ENCODE measurements at places on chromosomes 6 and 20.
A peak's percentile ranks its signal among the peaks of the same experiment; 100 is the strongest.

DNA sequence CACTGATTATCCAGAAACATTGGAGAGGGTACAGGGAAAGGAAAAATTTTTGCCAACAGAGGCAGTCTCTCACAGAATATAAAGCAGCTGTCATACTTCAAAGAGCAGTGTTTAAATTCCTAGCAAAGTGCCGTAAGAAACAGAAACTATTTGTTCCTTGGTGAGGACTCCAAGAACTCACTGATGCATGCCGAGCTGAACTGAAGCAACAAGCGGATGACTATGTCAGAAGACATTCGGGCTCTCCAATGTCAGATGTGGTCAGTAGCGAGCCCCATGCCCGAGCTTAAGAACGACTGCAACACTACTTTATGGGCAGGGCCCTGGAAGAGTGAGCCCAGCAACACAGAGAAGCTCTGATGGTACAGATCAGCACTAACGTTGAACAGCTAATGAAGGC is 54.7 kb downstream of the OR2B6 start:
- no peak for DNase-seq

- no peak for DNase-seq
Observed at GRCh38 chr20:63828951-63829350, 2.1 kb downstream of the ZBTB46 start.

DNA sequence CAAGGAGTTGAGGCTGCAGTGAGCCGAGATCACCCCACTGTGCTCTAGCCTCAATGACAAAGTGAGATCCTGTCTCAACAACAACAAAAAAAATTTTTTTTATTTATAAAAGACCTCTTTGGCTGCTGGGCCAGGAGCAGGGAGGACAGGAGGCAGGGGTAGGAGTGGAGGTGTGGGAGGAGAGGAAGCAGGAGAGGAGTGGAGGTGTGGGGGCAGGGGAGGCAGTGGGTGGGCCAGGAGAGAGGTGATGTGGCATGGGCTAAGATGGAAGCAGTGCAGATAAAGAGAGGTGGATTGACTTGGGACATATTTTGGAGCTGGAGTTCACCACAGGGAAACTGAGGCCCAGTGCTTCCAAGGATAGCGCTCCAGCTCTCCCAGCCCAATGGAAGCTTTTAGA is 13.4 kb upstream of the CSNK2A1 start:
- DNase-seq, result no peak

DNA sequence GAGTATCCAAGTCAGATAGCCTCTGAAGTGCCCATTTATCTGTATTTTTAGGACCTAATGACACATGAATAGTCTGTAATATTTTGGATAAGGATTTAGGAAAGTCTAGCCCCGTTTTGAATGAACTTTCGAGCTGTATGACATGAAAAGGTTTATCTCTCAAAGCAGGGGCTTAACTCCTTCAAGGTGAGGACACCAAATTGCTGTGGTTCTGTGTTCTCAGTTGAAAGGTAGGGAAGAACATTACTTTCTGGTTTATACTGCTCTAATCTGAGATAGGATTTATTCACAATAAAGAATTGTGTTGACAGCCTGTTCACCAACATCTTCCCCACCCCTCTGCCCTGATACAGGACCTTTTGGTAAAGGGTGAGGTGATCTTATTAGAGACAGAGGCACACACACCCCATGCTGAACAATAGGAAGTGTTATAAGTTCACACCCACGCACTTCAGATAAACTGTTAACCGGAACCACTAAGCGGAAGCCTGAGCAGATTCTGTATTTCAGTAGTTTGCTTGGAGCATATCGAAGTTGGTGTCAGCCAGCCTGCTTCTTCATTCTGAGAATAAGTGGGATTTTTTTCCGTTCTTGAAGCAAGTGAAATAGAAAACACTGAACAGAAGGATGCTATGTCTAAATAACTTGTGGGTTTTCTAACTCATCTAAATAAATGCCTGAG is 223.3 kb downstream of the TMEM242 start:
- DNase-seq, result no peak

GRCh38 chr20:44942264-44942973 is 17.8 kb downstream of the TOMM34 start:
- no peak for DNase-seq

DNA sequence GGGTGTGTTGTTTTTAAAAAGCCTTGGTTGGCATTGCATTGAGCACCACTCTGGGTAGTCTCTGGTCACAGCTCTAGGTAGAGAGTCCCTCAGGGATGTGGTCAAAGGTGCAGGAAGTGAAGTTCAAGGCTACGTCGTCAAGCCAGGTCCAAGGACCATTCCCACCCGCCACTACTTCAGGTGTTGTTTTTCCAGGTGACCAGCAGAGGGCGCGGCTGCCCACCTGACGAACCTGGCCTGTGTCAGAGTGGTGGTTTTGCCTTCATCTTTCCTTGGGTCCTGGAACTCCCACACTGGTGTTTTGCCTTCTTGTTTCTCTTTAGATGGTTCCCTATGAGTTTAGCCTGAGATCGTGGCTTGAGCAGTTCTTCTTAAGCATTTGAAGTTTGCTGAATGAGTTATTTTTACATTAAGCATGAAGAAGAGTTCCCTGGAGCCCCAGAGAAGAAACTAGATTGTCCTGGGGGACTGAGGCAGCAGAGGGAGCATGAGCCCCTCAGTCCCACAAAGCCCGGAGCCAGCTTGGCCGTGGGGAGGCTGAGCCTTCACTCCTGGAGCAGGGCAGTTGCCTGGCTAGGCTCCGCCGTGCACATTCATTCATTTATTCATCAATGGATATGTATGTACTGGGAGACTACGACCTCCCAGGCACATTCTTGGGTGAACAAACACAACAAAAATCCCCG is 5.6 kb upstream of the PHACTR3 start:
- peak; percentile 76 for DNase-seq

DNA sequence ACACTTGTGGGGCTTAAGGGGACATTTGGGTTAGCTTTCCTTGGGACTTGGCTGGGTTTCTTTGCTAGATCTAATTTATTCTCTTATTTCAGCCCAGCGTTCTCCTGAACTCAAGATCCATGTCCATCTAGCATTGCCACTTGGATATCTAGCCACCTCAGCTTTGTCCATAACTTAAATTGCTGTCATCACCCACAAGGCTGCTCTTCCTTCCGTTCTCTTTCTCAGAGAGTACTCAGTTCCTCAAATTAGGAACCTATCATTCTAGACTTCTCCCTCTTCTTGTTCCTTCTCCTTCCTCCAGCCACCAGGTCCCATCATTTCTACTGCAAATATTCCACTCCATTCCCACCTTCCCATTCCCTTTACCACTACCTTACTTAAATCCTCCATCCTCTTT is 4.3 kb downstream of the SMIM26 start:
- no peak for DNase-seq

- no peak for DNase-seq
Observed at GRCh38 chr6:16006681-16007080, 122.2 kb upstream of the MYLIP start.

GRCh38 chr20:22949331-22950109 is 85.6 kb upstream of the SSTR4 start:
- no peak for DNase-seq

- DNase-seq, result no peak
Observed at GRCh38 chr6:35629876-35630378, 58.8 kb downstream of the FKBP5 start.

DNA sequence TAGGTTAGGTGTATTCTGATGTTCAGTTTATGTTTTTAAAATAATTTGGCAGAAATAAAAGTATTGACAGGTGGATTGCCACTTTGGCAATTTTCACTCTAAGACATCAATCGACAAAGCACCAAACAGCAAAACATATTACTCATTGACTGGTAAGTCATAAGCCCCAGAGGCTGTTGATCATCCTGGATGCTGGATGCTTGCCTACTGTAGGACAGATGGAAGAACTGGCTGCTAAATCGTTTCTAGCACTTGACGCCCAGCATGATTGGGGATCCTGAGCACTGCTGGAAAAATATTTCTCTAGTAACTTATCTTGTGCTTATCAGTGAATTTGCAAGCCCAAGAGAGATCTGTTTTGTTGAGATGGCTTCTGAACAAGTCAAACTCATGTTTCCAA is 1001.9 kb upstream of the FLRT3 start:
- DNase-seq, result no peak

- DNase-seq, result no peak
Observed at GRCh38 chr20:37816003-37816402, 86.9 kb upstream of the VSTM2L start.

GRCh38 chr6:157490611-157491269 is 109.8 kb downstream of the ZDHHC14 start:
- no peak for DNase-seq

- DNase-seq, result no peak
Observed at GRCh38 chr6:37368961-37369320, 15.2 kb downstream of the RNF8 start.

DNA sequence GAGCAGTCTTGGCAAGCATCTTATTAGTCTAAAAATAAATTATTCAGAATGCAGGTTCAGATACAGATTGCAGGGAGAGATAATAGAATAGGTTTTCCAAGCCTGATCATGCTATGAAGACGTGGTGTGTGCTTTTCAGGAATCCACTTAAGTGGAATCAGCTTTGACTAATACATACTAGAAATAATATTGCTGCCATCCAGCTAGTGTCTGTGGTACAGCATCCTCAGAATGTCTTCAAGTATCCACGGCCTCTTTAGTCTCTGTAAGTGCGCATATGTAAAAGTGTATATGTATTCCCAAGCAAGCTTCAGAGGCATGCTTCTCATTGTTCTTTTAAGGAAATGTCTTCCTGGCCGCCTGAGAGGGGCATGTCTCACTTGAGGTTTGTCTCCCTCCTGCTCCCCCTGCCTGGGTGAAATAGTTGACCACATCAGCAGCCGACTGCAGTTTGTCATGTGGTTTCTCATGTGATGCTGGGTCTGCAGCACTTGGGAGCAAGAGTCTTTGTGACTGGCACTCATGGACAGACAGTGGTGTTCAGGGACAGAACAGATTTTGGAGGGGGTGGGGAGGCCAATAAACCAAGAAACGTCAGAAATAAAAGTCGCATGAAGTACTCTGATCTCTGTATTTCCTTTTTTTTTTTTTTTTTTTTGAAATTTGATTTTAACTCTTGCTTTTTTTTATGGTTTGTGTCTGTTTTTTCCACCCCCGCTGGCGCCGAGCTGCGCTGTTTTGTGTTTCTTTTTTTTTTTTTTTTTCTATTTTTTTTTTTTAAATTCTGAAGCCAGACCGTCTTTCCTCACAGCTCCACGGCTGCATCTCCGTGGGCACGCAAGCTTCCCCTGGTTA is 150.8 kb downstream of the PRL start:
- peak; percentile 92 for DNase-seq
